T follicular helper cell (primary cell): ENCODE measurements at places on chromosomes 12 and 14.

- no peak for DNase-seq
These were observed 8.3 kb upstream of the KRT1 start for GRCh38 chr12:52688481-52688880.

GRCh38 chr14:104676694-104677511 is 12.5 kb upstream of the INF2 start:
- DNase-seq: no peak

DNA sequence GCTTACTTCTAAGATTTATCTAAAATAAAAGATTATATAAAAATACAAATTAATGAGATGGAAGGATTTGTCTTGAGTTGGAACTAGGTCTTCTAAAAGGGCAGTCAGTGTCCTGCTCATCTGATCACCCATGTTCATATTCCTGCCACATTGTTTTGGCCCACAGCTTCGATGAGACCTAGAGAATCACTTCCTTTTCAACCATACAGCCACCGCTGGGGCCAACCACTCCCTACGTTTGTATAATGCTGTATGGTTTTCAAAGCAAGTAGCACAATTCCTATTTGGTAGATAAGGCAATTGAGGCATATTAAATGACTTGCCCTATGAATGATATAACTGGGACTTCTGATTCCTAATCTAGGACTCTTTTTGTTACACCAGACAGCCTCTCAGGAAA is 249.4 kb downstream of the ZFP36L1 start:
- DNase-seq: no peak

- no peak for DNase-seq
These were observed 18.3 kb upstream of the SLC35F4 start for GRCh38 chr14:57884175-57884574.

DNA sequence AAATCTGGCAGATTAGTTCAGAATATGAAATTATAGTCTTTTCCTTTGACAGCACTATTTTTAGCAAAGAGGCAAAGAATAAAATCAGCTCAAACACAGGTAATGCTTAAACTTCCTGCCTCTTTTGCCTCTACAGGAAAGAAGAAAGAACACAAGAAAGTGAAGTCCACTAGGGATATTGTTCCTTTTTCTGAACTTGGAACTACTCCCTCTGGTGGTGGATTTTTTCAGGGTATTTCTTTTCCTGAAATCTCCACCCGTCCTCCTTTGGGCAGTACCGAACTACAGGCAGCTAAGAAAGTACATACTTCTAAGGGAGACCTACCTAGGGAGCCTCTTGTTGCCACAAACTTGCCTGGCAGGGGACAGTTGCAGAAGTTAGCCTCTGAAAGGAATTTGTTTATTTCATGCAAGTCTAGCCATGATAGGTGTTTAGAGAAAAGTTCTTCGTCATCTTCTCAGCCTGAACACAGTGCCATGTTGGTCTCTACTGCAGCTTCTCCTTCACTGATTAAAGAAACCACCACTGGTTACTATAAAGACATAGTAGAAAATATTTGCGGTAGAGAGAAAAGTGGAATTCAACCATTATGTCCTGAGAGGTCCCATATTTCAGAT is 17.4 kb downstream of the TMPO start:
- no peak for DNase-seq

DNA sequence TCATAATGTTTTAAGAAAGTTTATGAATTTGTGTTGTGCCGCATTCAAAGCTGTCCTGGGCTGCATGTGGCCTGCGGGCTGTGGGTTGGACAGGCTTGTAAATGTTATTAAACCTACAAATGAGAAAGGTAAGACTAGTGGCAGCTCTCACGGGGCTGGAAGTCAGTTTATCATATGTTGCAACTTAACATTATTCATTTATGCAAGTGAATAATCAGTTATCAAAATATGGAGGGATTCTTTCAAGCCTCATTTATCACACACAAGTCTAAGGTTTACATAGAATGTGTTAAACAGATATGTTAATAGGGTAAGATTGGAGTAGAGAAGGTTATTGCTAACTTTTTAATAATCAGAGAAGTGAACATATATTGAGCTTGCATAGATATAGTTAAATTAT is 442.5 kb upstream of the RGS6 start:
- DNase-seq: no peak

- DNase-seq: no peak
These were observed 42.2 kb upstream of the FBXO33 start for GRCh38 chr14:39474416-39474911.

DNA sequence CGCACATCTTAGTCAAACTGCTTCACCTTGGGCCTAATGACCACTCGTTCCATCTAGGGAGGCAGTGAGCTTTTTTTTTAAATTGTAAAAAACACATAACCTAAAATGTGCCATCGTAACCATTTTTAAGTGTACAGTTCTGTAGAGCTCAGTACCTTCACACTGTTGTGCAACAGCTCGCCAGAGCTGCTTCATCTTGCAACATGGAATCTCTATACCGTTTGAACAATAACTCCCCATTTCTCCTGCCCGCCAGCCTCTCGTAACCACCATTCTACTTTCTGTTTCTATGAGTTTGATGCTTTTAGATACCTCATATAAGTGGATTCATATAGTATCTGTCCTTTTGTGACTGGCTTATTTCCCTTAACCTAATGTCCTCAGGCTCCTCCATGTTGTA is 196.2 kb downstream of the CHST11 start:
- no peak for DNase-seq

DNA sequence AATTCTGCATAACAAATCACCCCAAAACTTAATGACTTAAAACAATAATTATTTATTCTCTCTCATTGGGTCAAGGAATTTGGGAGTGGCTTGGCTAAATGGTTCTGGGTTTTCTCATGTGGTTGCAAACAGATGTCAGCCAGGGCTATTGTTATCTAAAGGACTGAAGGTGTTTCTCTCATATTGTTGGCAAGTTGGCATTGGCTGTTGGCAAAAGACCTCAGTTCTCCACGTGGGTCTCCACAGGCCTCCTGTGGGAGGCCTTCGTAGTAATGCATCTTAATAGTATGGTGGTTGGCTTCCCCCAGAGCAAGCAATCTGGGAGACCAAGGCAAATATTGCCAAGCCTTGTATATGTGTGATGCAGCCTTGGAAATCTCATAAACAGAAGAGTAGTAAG is 14.4 kb downstream of the GALNT16 start:
- no peak for DNase-seq

DNA sequence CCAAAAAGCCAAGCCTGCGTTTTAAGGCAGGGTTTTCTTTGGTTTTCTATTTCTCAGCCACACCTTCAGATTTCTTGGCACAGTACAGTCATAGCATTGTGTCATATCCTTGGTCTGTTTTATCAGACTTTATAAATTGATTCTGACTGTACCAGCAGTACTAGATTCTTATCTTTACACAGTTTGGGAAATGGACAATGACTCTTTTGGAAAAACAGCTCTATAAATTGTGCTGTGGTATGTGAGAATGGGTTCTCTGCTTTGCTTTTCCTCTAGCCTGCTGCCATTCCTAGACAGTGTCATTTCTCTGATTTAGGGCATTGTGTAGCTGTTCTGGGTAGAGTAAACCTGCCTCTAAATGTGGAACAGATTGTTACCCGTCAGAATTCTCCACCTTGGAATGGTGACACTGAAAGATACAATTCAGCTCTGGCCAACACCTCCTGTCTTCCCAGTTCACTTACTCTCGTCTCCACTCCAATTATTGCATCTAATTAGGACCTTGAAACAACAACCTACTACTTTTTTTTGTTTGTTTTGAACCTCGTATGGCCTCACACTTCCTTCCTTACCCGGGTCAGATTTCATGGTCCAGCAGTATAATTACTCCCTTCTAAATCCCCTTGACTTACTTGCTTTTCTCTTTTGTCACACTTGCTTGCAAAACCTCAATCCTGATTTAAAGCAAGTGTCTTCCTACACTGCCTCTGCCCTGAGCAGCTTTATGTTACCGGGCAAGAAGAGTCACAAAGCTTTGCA is 226.3 kb downstream of the ERC1 start:
- no peak for DNase-seq

GRCh38 chr12:80936642-80937390 is 918 bp downstream of the LIN7A start:
- DNase-seq: no peak

- no peak for DNase-seq
These were observed 147.9 kb upstream of the E2F7 start for GRCh38 chr12:77213319-77213718.

DNA sequence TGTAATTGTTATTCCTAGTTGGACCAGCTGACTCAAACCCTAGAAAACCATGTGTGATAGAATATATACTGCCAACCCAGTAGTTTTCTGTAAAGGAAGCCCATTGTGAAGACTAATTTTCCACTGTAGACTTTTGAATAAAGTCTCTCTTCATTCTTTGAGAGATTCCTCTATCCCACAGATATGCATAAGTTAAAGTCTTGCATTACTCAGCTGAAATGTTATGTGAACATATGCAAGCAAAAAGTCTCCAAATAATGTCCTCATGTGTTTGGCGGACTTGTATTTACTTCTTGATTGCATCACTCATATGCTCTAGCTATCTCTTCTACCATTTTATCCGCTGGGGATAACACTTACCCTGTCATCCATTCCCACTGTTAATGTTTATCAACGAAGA is 35.1 kb upstream of the OTOGL start:
- no peak for DNase-seq

DNA sequence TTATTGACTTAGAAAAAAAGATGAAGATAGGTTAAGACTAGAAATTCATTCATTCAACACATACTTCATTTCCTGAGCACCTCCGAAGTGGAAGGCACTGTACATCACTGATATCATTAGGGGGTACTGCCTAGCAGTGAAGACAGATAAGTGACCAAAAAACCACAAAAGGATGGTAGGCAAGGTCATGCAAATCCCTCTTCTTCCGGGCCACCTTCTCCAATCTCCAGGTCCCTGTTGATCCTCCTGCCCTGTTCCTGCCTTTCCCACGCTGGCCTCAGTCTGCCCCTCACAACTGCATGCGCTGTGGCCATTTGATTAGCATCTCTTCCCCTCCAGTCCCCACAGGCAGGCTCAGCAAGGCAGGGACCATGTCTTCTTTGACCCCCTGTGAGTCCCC is 60.8 kb downstream of the SETD3 start:
- no peak for DNase-seq

GRCh38 chr12:97022536-97023230 is 115.6 kb downstream of the NEDD1 start:
- no peak for DNase-seq
